ENCODE measurements at places on chromosomes 11 and 22.

GRCh38 chr11:26734691-26735090, 12.8 kb upstream of the SLC5A12 start:
- no peak for DNase-seq

DNA sequence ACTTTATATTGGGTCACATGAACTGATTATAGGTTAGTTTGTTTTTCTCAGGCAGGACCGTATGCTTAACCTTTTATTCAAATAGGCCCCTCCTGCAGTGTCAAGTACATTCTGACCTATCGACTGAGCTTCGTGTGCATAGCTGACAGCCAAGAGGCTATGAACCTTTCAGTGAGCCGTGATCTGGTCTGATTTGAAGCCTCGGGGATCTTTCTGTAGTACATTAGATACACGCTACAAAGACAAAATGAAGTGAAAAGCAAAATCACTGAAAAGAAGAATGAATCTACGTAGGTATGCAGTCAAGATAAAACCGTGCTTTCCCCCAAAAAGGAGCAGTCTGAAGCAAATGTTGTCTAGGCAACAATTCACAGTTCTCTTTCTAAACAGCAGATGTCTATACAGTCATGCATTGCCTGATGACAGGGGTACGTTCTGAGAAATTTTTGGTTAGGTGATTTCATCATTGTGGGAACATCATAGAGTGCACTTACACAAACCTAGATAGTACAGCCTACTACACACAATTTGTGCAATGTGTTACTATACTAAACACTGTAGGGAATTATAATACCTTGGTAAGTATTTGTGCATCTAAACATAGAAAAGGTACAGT, 18.1 kb downstream of the JHY start:
- DNase-seq = no peak

DNA sequence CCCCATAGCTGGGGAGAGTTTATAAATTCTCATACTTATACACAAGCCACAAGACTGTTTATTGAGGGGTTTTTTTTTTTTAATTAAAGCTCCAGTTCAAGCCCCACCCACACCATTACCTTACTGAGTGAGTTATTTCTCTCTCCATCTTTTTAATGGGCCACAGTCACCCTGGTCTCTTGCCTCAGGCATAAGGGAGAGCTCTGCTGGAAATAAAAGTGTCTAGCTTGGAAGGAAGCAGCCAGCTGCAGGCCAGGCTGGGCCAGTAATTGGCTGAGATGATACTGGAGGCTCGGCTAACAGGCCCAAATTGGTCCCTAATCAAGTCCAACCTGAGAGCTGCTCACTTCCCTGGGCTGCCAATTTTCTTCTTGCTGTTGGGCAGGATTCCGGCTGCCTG, 174.1 kb downstream of the INSC start:
- no peak for DNase-seq

DNA sequence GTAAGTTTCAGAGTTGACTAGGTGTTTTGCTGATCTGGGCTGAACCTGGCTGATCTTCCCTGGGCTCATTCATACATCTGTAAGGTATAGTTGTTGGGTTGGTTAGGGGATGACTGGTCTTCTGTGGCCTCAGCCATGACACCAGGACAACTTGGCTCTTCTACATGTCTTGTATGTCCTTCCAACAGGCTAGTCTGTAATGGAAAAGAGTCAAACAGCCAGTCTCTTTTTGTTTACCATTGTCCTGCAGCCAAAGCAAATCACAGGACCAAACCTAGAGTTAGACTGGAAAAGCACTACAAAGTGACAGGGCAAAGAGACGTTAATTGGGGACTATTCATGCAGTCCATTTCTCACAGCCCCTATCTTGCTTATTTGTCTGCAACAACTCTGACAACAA, 17.8 kb downstream of the SERPING1 start:
- no peak for DNase-seq

DNA sequence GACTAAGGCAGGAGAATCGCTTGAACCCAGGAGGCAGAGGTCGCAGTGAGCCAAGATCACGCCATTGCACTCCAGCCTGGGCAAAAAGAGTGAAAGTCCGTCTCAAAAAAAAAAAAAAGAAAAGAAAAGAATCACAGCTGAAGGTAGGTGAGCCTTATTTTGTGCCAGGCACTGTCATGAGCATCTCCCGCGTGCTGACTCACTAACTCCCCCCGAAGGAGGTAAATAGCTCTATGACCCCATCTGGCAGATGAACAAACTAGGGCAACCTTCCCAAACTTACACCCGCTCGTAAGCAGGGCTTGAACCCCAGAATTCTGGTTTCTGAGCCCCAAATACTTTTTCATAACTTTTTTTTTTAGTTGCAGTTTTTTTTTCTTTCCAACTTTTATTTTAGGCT, 60.3 kb downstream of the ANO1 start:
- DNase-seq = no peak

- DNase-seq = no peak
These were observed 16.1 kb downstream of the RRAS2 start for GRCh38 chr11:14342906-14343305.

DNA sequence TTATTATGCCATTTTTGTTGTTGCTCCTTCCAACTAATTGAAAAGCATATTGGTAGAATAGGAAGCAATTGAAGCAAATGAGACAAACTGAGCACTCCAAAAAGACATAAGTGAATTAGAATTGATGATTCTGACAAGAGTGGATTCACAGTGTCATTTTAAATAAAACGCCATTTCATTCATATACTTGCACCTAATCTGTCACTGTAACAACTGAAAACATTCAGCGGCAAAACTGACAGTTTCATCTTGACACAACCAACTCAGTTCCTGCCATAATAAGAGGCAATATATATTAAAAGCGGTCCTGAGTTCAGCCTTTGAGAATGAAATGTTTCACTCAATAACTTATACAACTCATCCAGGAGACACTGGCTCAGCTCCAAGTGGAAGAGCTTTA, 306.8 kb downstream of the CNTN5 start:
- DNase-seq = no peak

DNA sequence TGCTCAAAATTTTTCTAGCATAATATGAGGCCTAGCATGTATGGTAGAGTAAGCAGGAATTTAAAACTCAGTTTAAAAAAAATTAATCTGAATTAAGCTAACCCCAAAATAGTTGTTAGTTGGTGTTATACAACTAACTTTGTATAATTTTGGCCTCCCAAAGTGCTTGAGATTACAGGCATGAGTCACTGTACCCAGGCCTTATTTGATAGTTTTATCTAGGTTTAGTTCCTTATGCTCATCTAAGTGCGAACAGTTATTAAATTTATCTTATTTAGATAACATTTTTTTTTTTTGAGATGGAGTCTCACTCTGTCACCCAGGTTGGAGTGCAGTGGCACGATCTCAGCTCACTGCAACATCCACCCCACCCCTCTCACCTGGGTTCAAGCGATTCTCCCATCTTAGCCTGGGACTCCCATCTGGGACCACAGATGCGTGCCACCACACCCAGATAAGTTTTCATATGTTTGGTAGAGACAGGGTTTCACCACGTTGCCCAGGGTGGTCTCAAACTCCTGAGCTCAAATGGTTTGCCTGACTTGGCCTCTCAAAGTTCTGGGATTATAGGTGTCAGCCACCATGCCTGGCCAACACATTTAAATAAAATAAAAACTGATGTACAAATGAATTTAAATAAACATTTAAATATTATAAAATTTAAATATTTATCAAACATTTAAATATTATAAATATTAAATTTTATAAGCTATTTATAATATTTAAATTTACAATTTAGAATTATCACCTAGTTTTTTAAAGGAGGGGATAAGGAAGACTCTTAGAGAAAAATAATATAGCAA, 7.5 kb downstream of the IL18 start:
- DNase-seq = no peak

DNA sequence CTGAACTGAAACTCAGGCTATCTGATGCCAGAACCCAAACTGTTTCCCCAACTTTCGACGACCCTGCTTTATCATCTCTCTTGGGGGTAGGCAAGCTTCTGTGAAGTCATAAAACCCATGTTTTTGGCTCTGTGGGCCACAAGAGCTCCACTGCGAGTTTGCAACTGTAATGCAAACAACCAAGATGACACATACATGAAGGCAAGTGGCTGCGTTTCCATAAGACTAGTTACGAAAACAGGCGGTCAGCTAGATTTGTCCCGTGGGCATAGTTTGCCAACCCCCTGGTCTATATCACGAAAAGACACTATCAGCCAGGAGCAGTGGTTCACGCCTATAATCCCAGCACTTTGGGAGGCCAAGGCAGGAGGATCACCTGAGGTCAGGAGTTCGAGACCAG, 37.5 kb downstream of the TPST2 start:
- no peak for DNase-seq

GRCh38 chr22:39237318-39238100, 7.3 kb downstream of the PDGFB start:
- no peak for DNase-seq

- no peak for DNase-seq
These were observed 5.9 kb upstream of the OSBPL5 start for GRCh38 chr11:3170756-3171650.

DNA sequence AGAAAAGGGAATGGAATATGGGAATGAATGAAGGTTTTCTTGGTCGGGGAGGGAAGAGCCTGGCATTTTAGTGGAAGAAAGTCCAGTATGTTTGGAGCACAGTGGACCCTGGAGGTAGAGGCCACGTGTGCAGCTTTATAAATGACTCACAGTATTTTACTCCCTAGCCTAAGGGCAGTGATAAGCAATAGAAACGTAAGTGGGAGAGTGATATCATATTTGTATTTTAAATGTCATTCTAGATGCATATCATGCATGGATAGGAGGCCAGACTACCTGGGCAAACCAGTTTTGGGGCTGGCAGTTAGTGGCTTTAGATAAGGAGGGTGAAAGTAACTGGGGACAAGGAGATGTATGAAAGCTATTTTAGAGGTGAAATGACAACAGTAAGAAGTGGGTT, 174.1 kb downstream of the ARHGAP42 start:
- no peak for DNase-seq

DNA sequence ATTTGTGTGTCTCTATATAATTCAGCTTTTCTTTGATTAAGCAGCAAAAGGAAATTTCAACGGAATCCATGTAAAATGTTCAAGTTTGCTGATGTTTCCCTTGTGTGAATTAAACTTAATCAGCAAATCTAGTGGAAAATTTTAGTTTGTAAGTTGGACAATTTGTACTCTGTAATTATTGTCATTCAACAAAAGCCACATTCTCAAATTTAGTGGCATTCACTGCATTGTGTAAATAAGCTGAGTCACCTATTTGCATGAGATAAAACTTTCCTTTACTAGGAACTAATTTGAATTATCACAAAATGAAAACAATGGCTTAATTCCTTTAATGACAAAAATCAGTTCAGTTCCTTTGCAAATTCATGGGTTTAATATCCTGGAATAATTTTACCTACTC, 784.2 kb upstream of the CCDC179 start:
- DNase-seq = no peak

DNA sequence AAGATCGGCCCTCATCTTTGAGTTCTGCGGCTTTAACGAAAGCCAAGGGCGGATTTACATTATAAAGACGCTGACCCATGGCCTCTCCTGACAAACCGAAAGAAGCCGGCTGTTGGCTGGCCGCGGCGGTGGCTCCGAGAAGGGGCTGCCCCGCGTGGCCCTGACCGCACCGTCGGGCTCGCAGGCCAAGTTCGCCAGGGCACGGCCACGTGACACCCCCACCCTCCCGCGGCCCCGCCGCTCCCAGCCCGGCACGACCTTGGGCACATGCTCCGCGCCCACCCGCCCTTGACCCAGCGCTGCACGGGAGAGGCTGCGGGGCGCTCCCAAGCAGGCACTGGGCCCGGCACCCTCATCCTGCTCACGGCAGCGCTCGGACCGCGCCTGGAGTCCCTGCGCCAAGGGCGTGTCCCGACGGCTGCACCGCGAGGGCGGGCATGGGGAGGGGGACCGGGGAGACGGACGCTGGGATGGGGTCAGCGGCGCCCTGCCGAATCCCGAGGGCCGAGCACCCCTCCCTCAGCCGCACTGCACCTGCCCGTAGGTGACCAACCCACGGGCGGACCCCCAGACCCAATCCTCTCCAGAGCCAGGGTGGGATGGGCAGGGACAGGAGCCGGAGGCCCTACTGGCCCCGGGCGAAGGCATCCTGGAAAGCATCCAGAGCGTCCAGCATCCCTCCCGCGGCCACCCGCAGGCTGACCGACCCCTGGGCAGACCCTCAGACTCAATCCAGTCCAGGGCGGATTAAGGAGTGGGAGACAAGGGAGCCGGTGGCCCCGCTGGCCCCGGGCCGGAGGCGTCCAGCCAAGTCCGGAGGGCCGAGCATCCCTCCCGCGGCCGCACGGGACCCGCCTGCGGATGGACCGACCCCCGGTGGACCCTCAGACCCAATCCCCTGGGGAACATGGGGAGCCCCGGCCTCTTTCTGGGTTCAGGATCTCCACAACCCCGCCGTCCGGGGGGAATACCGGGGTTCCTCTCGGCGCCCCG, 759 bp downstream of the CPT1A start:
- peak; percentile 50 for DNase-seq

GRCh38 chr11:71075871-71076420, 176.4 kb downstream of the SHANK2 start:
- DNase-seq = no peak

- DNase-seq = peak; percentile 78
These were observed 1.8 kb upstream of the RASGRP2 start for GRCh38 chr11:64745521-64746328.

- DNase-seq = peak; percentile 47
These were observed 906.3 kb downstream of the DLG2 start for GRCh38 chr11:84720706-84721402.

DNA sequence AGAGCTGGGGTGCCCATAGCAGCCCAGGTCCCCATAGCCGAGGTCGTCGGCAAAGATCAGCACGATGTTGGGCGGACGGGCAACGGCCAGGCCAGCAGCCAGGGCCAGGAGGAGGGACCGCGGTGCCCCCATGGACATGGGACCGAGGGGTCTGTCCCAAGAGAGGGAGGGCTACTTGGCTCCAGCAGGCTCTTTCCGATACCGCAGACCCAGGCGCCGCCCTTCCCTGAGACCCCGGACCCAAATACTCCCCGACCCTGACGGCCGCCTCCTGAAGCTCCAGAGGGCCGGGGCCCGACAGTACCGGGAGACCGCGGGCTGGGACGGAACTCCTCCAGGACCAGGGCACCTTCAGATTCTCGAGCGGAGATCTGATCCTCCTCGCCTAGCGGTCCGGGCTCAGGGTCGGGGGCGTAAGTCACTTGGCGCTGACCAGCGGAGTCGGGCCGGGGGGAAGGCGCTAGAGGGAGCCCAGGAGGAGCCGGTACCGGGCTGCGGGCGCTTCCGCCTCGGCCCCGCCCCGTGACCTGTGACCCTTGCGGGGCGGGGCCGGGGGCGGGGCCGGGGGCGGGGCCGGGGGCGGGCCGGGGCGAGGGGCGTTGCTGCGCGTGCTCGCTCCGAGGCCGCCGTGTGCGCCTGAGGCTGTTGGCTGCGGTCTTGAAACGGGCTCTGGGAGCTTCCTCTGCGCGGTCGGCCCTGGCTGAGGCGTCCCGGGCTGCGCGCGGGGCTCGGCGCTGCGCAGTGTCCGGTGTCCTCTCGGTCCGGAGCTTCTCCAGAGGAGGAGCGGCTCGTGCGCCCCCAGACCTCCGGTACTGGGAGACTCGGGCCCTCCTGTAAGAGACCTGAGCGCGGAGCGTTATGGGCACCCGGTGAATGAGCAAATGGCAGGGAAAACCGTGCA, at the start of gene ARSA:
Gene ARSA, minus strand, starts transcription at position 511 of the 901 bp plus-strand sequence. Its CDS starts 373 bp downstream, at position 138.
- peak; percentile 83 for DNase-seq

- DNase-seq = no peak
These were observed 5.6 kb upstream of the ANKRD13D start for GRCh38 chr11:67283481-67283963.

Measured in nephron progenitor cell (in vitro differentiated cells).